Endodermal cell (in vitro differentiated cells): ENCODE measurements at places on chromosomes 3 and 15. TPM values are rescaled to one million over a fixed set of nuclear protein-coding genes. Genes with fewer than 3 reads are reported as not detected.

- H3K4me3 ChIP-seq: no peak overlapping the region
- no peaks in the 10 kb centered on the region for H3K4me1 ChIP-seq
- H3K36me3 ChIP-seq: peaks cover 34% of the 10 kb centered on the region
- no peak overlapping the region for H3K27ac ChIP-seq
- H3K27me3 ChIP-seq: no peaks in the 10 kb centered on the region
These were observed 52.2 kb downstream of the SATB1 start for GRCh38 chr3:18372786-18373405.

DNA sequence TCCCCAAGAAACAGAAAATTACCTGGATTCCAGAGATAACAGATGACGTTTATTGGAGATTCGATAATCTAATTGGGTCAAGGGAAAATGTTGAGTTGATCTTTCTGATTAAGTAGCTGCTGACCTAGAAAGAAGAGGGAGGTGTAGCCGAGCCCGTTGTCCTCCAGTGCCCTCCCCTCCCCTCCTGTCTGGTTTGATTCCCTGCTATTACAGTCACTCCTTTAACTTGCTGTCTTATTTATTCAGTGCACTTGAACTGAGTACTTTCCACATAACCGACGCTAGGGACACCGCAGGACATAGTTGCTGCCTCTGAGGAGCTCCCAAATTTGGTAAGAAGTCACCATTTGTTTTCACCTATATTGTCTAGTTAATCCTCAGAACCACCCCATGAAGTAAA lies 103.7 kb downstream of the AQP9 start:
- H3K4me1 ChIP-seq: peaks cover 5% of the 10 kb centered on the region
- H3K4me3 ChIP-seq: no peak overlapping the region
- no peaks in the 10 kb centered on the region for H3K36me3 ChIP-seq

- H3K4me3 ChIP-seq: no peak overlapping the region
- peak; percentile 61 for DNase-seq
- no peaks in the 10 kb centered on the region for H3K4me1 ChIP-seq
These were observed 76.1 kb downstream of the FRMD4B start for GRCh38 chr3:69309814-69310213.

- H3K27me3 ChIP-seq: no peaks in the 10 kb centered on the region
- H3K4me1 ChIP-seq: peaks cover 8% of the 10 kb centered on the region
- no peaks in the 10 kb centered on the region for H3K36me3 ChIP-seq
These were observed 8.7 kb upstream of the ZNF589 start for GRCh38 chr3:48232232-48232631.

- no peak overlapping the region for H3K27ac ChIP-seq
- H3K4me1 ChIP-seq: no peaks in the 10 kb centered on the region
- no peak for DNase-seq
- no peaks in the 10 kb centered on the region for H3K36me3 ChIP-seq
These were observed 338.0 kb upstream of the KCNH8 start for GRCh38 chr3:18810306-18810661.

GRCh38 chr3:137219801-137220445 lies 262.1 kb downstream of the IL20RB start:
- no peaks in the 10 kb centered on the region for H3K27me3 ChIP-seq
- no peak overlapping the region for H3K27ac ChIP-seq
- H3K4me1 ChIP-seq: no peaks in the 10 kb centered on the region
- no peak for DNase-seq

GRCh38 chr3:56488812-56489600 lies 20.7 kb upstream of the ERC2 start:
- no peak for DNase-seq
- no peak overlapping the region for H3K4me3 ChIP-seq
- no peaks in the 10 kb centered on the region for H3K27me3 ChIP-seq
- no peak overlapping the region for H3K27ac ChIP-seq
- no peaks in the 10 kb centered on the region for H3K36me3 ChIP-seq

DNA sequence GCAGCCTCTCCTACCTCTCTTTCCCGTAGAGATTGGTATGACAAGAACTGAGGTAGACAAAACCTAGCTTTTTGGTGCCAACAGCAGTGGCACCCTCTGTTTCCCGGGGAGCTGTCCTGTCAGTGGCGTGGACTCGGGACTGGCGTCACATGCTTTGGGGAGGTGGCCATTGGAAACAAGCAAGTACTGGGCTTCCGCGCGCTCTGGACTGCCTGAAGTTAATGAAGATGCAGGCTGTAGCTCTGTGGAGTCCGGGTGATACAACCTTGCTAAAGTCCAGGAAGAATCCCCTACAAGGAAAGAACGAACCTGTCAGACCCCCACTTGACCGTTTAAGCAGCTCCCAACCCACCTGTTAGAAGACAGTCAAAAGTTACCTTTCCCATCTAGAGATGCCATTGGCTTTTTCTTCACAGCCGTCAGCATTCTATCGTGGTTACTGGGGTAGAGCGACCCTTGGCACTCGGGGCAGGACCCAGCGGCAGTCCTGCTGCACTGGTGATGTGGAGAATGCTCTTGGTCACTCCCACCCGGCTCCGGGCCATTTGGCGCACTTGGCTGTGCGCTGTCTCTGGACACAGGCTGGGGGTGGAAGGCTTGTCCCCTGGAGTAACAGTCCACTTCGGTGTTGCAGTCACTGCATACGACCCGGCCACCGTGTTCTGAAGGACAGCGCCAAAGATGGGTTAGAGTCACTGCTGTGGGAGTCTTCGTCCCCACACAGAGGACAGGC lies 120.5 kb downstream of the LRIG1 start:
- H3K27ac ChIP-seq: no peak overlapping the region
- no peaks in the 10 kb centered on the region for H3K27me3 ChIP-seq
- no peaks in the 10 kb centered on the region for H3K4me1 ChIP-seq
- H3K36me3 ChIP-seq: peaks cover 100% of the 10 kb centered on the region

DNA sequence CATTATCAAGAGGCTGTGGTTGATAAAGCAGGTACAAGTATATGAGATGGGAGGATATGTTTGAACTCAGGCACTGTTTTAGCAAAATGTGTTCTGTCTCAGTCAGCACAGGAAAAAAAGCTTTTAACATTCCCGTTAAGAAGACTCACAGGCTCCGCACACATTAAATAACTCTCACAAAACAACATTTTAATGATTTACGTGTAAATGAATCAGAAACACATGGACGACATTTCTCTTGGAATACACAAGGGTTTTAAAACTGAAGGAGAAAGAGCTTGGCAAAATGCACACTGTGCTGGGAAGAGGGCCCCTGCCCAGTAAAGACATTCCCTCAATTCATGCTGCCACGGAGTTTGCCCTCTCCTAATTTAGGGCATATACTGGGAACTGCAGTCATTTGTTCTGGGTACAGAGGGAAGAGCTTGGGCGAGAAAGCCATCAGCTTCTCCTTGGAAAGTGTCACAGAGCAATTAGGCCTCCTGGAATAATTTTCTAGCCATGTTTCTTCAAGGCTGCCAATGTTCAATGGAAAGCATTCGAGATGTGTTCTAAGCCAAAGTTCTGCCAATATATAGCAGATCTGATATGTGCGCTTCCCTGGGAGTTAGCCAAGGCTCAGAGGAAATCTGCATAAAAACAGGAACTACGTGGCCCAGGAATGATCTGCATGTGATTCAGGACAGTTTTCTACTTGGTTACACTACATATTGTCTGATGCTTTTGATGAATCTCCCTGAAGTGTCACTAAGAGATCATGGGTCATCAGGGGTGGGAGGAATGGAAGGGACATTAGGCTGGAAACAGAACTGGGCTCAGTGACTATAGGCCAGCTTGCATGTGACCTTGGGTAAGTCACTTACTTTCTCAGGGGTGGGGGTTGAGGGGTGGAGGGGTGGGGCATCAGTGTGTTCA lies 2.2 kb upstream of the MASP1 start:
- no peaks in the 10 kb centered on the region for H3K4me1 ChIP-seq
- H3K27ac ChIP-seq: no peak overlapping the region
- peaks cover 18% of the 10 kb centered on the region for H3K27me3 ChIP-seq
- no peaks in the 10 kb centered on the region for H3K36me3 ChIP-seq
- H3K4me3 ChIP-seq: no peak overlapping the region

GRCh38 chr3:156109989-156110388 lies 10.4 kb upstream of the KCNAB1 start:
- H3K27ac ChIP-seq: no peak overlapping the region
- DNase-seq: no peak
- no peak overlapping the region for H3K4me3 ChIP-seq
- no peaks in the 10 kb centered on the region for H3K27me3 ChIP-seq
- H3K4me1 ChIP-seq: no peaks in the 10 kb centered on the region

DNA sequence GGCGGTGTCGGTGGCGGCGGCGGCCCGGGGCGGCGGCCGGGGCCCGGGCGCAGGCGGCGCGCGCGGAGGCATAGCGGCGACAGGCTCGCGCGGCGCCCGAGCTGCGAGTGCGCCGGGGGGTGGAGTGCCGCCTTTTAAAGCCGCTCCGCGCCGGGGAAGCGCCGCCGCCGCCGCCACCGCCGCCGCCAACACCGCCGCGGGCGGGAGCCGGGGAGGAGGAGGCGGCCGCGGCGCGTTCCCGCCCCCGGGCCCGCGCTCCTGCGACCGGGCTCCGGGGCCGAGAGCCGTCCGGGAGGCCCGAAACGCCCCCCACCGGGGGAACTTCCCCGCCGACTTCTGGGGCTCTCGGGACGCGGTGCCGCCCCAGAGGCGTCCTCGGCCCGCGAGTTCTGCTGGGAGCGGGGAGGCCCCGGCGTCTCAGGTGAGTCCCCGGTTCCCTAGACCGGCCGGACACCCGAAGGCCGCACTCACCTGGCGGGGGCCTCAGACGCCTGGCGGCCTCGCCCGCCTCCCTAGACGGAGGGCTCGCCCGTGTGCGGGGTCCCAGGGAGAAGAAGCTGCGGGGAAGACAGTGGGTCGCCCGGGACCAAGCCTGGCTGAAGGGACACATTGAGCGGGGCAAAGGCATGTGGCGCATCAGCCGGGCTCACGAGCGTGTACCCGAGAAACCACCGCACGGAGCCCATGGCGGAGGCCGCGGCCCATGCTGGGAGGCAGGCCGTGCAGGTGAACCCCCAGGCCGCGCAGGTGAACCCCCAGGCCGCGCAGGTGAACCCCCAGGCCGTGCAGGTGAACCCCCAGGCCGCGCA lies at the start of gene PCSK6:
TSS of gene PCSK6 (minus strand) at position 109 of the 809 bp plus-strand sequence. CDS start at position 72, 37 bp downstream.
- peaks cover 22% of the 10 kb centered on the region for H3K27me3 ChIP-seq
- H3K36me3 ChIP-seq: no peaks in the 10 kb centered on the region
- DNase-seq: peak; percentile 72
- H3K4me3 ChIP-seq: peak within 1 kb of the TSS; percentile 23

- no peak overlapping the region for H3K4me3 ChIP-seq
- H3K36me3 ChIP-seq: peaks cover 68% of the 10 kb centered on the region
- H3K27ac ChIP-seq: no peak overlapping the region
- H3K27me3 ChIP-seq: peaks cover 10% of the 10 kb centered on the region
- H3K4me1 ChIP-seq: no peaks in the 10 kb centered on the region
These were observed 13.1 kb upstream of the OCA2 start for GRCh38 chr15:28112101-28112760.

DNA sequence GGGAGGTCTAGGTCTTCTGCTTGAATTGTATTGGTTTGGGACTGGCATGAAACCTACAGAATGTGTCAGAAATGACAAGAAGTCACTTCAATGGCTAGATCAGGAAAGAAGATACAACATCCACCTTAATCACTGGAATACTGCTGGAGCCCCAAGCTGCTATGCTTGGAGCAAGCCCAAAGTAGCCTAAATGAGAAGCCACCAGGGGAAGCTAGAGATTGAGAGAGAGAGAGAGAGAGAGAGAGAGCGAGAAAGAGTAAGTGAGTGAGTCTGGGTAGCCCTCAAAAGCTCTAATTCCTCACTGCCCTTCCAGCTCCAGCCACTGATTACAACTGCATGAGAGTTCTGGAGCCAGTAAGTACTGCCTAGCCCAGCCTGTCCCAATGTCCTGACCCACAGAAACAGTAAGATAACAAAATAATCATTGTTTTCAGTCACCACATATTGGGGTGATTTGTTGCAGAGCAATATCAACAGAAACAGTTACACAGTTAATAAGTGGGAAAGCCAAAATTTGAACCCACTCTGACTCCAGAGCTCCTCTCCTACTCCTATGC lies 529.2 kb upstream of the GOLIM4 start:
- H3K27me3 ChIP-seq: no peaks in the 10 kb centered on the region
- H3K4me3 ChIP-seq: no peak overlapping the region
- H3K27ac ChIP-seq: no peak overlapping the region

- H3K27me3 ChIP-seq: no peaks in the 10 kb centered on the region
- no peaks in the 10 kb centered on the region for H3K4me1 ChIP-seq
- no peak overlapping the region for H3K27ac ChIP-seq
- DNase-seq: no peak
- no peak overlapping the region for H3K4me3 ChIP-seq
These were observed 15.7 kb downstream of the FAM81A start for GRCh38 chr15:59453474-59454215.

DNA sequence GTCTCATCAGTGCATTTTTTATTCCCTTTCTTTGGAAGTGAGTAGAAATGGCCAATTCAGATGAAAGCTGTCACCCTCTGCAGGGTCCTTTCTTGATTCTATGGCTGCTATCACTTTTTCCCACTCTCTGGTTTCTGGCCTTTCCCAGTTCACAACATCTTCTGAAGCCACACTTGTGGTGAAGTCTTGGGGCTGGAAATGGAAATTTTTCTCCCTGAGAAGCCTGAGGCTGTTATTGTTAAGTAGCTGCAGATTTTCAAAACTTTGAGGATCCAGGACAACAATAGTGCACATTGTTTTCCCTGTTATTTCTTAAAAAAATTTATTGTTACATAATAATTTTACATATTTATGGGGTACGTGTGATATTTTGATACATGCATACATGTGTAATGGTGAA lies 250.3 kb upstream of the RASGRP1 start:
- H3K36me3 ChIP-seq: no peaks in the 10 kb centered on the region
- peaks cover 3% of the 10 kb centered on the region for H3K27me3 ChIP-seq
- no peaks in the 10 kb centered on the region for H3K4me1 ChIP-seq
- no peak for DNase-seq
- H3K4me3 ChIP-seq: no peak overlapping the region
- H3K27ac ChIP-seq: no peak overlapping the region

HHLA2 gene
- not detected in 3 replicates for total RNA-seq

NOX5 gene
- 0.05 to 0.08 TPM in 2 of 3 replicates, not detected in the other for total RNA-seq

BUB1B gene
- 58.6 and 74.0 TPM in 2 replicates for total RNA-seq

KCNH8 gene
- total RNA-seq: 12.0 to 22.4 TPM (median 13.0 TPM) in 3 replicates

GNAT1 gene
- total RNA-seq: 0.42 to 2.1 TPM in 2 of 3 replicates, not detected in the other

PATL2 gene
- total RNA-seq: 0.26 TPM in 1 of 2 replicates, not detected in the other

UBA3 gene
- 57.1 to 81.8 TPM (median 76.6 TPM) in 3 replicates for total RNA-seq
